ENCODE measurements at places on chromosomes 11 and 22.

- no peak for DNase-seq
Measured at GRCh38 chr22:44639891-44640617, 62.0 kb upstream of the PRR5 start.

- no peak for DNase-seq
Measured at GRCh38 chr22:34115722-34116121, 195.4 kb upstream of the LARGE1 start.

- DNase-seq, result peak; percentile 57
Measured at GRCh38 chr22:24894998-24895397, 51.5 kb downstream of the LHFPL7 start.

- peak; percentile 79 for DNase-seq
Measured at GRCh38 chr11:31387379-31387778, 17.7 kb downstream of the DNAJC24 start.

GRCh38 chr11:58867556-58867955, 23.1 kb upstream of the GLYATL2 start:
- no peak for DNase-seq

- no peak for DNase-seq
Measured at GRCh38 chr22:17369439-17370025, at the start of gene CECR2. CECR2 (plus strand) TSS chr22:17369460; CDS start chr22:17369784, 324 bp downstream.

- DNase-seq, result peak; percentile 59
Measured at GRCh38 chr11:79708319-79708932, 267.6 kb upstream of the TENM4 start.
